Muscle of leg (tissue), 16 donors: ENCODE measurements at places on chromosomes 2 and 18.
A peak's percentile ranks its signal among the peaks of the same experiment; 100 is the strongest.

DNA sequence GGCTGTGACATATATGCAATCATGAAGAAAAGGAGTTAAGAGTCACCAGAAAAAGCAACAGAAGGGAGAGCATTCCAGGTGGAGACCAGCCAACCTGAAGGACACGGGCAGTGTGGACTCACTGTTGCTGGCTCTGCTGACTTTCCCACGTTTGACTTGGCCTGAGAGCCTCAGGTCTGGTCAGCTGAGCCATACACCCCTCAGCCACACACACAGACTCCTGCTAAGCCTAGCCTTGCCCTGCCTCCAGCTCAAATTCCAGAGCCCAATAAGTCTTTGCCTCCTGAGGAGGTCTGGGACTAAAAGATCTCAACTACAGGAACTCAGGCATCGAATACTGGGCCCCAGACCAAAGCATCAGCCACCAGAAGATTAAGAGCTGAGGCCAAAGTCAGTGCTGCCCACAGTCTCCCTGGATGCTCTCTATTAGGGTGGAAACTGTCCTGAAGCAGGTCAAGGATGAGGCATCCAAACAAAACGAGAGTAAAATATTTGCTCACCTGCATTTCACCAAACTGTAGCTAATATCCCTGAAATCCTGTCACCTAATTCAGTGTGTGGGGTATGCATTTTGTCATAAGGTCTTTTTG, 23.3 kb downstream of the CACNB4 start:
- DNase-seq, result no peak

GRCh38 chr2:169050476-169051240, 18.7 kb upstream of the DHRS9 start:
- no peak for DNase-seq

GRCh38 chr18:31156821-31157763, 5.6 kb downstream of the DSC1 start:
- DNase-seq, result peak; percentile 1

DNA sequence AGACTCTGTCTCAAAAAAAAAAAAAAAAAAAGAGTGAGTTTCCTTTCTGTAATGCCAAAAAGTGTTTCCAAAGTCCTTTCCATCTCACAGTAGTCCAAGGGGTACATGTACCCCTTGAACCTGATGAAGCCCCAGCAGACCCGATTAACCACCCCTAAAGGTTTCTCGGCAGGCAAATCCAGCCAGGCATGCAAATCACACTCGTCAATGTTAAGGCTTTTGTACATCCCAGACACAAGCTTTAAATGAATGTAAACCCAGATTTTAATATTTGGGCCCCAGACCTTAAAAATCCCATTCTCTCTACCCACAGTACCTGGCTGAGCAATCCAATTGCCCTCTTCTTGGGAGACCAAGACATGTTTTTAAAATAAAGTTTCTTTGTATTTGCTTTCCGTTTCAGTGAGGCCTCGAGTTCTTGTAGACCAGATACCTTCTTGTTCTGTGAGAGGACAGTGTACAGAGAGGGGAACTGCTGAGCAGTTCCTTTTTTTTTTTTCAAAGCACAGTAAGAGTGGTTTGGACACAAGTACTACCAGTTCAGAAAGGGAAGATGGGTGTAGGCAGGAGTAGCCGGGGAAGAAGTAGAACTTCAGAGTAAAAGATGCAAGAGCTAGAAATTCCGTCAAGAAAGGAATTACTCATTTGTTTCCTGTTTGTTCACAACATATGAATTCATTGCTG, at the start of gene NLRC4:
Gene NLRC4 (minus strand): TSS at position 465 of the 684 bp plus-strand sequence. CDS start 8,111 bp downstream, outside the sequence.
- peak; percentile 45 for DNase-seq

DNA sequence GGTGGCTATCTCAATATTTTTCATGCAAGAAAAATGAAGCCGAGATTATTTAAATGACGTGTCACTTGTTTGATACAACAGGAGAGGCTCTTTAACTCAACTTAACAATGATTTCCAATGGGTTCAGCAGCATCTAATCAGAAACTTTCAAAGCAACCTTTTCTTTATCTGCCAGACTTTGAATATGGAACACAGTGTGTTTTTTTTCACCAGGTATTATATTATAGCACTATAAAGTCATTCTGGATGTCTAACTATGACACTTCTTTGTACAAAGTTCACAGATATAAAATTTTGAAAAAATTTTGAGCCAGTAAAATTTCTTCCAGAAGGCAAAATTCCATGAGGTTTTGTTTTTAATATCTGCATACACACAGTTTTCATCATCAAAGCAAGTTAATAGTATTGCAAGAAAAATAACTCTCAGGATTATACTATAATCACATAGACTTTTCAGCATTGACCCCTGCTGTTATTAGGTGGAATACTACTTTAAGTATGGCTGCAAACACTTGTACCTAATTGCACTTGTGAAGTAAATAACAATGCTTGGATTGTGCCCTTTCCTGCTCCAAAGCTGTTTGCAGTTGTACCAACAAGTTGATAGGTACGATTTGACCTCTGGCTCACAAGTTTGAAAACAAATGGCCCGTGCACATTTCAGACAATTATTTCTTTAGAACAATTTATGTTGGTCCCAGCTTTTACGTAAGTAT, 44.0 kb upstream of the DSG1 start:
- no peak for DNase-seq

DNA sequence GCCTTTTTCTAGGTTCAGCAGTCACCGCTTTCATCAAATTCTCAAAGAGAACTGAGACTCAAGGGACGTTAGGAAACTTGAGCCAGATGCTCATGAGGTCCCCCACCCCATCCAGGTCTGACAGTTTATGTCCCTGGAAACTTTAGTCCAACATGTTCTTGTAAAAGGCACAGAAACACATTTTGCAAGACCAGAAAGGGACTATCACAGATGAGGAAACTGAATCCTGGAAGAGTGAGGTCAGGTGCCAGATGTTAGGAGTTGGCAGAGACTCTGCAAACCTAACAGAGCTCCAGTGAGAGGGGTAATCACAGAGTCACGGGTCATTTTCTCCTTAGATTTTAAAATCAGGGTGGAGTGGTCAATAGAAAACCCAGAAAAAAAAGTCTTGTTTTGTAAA, 76.6 kb downstream of the RDH14 start:
- DNase-seq, result peak; percentile 59

DNA sequence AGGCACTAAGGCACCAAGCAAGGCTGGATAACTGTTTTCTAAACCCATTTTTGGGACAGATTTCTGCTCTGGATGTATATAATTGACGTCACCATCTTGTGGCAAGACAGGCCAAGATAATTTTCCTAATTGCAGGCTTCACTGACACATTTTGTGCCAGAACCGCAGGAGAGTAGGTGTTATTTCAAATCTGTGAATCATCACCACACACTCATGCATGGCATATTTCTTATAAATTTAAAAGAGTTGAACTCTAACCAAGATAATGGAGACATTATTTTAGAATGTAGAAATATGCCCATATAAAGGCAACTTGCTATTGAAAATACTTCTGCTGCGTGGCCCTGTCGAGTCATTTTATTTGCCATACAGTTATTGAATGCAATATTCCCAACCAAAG, 68.3 kb upstream of the ACYP2 start:
- DNase-seq, result no peak

GRCh38 chr2:109136542-109136941, 7.5 kb downstream of the SH3RF3 start:
- DNase-seq, result no peak

DNA sequence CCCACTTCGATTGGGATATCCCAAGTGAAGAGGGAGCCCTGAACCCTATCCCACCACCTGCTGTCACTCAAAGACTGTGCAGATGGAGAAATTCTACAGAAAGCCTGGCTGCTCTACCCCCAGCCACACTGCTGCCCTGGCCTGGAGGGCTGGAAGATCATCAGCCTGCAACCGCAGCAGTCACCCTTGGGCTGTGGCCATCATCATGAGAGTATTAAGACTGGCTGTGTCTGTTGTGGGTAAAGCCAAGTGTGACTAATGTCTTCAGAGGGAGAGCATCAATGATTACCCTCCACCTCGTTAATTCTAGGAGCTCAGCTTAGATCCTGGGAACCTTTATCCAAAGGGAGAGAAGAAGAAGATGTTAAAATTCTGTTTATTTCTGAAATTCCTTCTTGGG, 221.5 kb downstream of the TFCP2L1 start:
- DNase-seq, result no peak

DNA sequence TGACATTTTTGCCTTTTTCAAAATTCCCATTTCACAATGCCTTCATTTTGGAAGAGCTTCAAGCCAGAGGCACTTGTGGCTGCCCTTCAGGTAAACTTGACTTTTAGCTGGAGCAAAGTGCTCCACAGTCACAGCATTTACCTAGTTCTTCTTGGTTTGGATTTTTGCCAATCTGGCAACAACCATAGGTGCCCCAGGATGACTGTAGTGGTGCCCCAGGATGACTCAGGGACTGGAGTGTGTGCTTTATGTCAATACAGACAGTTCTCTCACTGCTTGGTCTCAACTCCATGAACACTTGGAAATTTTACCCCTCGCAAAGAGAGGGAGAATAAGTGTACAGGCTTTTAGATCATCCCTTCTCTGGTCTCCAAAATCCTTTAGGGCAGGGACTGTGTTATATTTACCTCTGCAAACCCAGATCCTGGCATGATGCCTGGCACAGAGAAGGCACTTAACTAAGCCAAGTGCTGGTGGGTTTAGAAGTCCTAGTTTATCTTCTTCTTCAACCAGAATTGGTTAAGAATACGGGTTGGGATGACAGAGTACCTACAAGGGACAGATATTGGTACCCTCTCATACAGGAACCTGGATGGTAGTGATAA, 15.3 kb upstream of the PTPN4 start:
- DNase-seq, result no peak

GRCh38 chr2:210445116-210445707, 31.3 kb downstream of the LANCL1 start:
- DNase-seq, result peak; percentile 17

- DNase-seq, result no peak
Observed at GRCh38 chr2:128241896-128242295, 76.8 kb downstream of the HS6ST1 start.

DNA sequence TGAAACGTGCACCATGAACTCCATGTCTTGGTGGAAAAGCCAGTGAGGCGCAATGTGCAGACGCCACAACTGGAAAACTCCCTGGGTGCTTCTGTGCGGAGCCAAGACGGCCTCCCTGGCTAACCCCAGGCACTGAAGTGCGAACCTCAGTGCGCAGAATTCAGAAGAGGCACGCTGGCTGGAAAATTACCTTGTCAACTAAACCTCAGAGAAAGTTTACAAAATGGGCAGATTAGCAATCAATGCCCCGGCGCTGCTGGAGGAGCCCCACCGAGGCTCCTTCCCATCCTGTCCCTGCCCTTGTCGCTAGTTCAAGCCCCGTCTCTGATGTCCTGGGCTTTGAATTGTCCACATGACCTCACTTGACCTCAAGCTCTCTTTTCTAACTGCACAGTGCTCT, 22.2 kb downstream of the SNORC start:
- no peak for DNase-seq

GRCh38 chr2:13115643-13116042, 398.9 kb downstream of the TRIB2 start:
- DNase-seq, result no peak

GRCh38 chr18:56043641-56044061, 455.7 kb upstream of the TCF4 start:
- DNase-seq, result peak; percentile 60

GRCh38 chr18:9392726-9393125, 58.2 kb downstream of the TWSG1 start:
- DNase-seq, result no peak

GRCh38 chr18:47403317-47403716, 151.9 kb upstream of the SKOR2 start:
- no peak for DNase-seq

GRCh38 chr18:77013811-77014521, 118.6 kb downstream of the MBP start:
- DNase-seq, result peak; percentile 56

- DNase-seq, result no peak
Observed at GRCh38 chr2:191311627-191312026, 66.4 kb downstream of the MYO1B start.

- DNase-seq, result no peak
Observed at GRCh38 chr2:29249666-29250253, 134.5 kb downstream of the CLIP4 start.

DNA sequence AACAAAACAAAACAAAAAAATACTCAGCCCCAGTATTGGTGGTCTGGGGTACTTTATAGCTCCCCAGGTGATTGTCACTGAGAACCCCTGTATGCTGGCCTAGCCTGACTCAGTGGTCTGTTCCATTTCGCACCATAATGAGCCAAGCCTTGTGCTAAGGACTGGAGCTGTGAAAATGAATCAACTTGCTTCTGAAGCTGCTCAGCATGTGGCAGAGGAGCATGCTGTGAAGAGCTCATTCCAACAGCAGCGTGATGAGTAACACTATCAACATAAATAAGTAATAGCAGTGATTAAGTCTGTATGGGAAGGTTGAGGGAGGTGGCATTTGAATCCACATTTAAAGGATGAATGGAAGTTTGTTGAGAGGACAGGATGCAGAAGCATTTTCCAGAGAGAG, 67.2 kb upstream of the ATL2 start:
- DNase-seq, result no peak
